CD4-positive, alpha-beta T cell treated with Interleukin-1 beta for 1 hour (primary cell): ENCODE measurements at places on chromosomes 6 and 20.

GRCh38 chr6:107811591-107812218 lies 12.4 kb downstream of the SCML4 start:
- DNase-seq: no peak

DNA sequence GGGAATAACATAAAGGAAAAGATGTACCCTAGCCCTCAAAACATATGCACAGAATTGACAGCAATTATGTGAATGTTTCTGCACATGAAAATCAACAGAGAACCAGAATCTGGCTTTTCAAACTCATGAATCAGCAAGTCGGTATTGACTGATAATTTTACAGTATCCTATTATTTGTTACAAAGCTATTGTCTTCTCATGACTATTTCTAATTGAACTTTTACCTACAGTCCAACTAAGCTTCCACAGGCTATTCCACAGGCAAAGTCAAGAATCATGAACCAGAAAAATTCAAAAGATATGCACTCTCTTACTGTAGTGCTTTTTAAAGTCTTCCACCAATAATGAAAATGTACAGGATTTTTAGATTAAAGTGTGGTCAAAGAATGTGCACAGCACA lies 49.1 kb upstream of the DST start:
- DNase-seq: no peak

DNA sequence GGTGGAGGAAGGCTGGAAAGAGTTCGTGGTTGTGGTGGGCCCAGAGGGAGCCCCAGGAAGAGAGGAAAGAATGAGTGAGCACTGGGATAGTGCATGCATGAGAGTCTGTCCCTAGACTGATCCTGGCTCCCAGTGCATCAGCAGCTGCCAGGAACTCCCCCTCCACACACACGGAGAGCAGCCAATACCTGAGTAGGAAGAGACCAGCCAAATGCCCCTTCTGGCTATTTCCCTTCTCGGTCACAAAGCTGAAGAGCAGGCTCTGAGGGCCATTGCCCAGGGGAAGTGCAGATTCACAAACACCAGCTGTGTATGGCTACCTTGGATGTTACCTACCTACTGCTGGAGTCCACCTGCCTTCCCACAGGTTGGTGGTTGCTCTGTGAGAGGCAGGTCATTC lies 45.1 kb downstream of the GABRR2 start:
- DNase-seq: no peak

DNA sequence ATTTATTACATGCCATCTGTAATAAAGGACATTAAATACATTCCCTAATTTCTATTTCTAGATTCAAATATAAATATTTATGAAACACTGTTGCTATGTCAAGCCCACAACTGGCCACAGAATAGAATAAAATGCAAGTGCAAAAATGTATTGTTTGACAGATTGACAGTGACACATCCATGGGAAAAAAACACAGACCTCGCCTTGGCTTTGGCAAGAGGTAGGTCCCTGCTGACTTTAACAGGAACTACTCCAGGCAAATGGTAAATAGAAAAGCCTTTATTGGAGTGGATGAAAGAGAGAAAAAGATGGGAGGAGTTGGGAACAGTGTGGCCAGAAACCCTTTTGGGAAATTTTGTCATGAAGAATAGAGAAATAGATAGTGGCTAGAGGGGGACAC lies 622.9 kb downstream of the UTRN start:
- no peak for DNase-seq

GRCh38 chr6:122238861-122239260 lies 160.6 kb upstream of the HSF2 start:
- no peak for DNase-seq

DNA sequence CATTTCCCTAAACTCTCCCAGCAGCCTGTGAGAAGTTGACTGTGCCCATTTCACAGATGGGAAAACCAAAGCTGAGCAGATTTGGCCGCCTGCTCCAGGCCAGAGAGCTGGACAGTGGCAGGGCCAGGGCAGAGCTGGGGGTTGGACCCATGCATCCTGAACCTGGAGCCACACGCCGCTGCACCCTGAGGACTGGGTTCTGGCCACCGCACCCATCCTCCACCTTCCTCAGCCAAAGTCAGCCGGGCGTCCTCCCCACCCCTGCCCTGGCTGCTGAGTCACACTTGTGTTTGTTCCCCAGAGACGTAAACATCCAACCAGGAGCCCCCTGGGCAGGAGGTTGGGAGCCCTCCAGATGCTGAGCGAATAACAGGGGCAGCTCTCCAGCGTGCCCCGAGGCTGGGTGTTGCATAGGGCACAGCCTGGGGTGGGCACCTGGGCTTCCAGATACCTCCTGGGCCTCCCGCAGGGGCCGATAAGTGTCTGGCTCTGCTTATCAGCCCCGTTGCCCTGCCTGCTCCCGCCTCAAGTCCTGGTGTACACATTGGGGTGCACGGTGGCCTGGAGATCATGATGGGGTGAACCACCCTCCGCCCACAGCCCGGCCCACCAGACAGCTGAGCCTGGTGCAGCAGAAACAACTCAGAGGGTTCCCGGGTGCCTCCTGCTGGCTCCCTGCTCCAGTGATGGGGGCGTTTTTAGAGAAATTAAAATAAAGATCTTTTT lies 23.8 kb downstream of the RBM38 start:
- no peak for DNase-seq

DNA sequence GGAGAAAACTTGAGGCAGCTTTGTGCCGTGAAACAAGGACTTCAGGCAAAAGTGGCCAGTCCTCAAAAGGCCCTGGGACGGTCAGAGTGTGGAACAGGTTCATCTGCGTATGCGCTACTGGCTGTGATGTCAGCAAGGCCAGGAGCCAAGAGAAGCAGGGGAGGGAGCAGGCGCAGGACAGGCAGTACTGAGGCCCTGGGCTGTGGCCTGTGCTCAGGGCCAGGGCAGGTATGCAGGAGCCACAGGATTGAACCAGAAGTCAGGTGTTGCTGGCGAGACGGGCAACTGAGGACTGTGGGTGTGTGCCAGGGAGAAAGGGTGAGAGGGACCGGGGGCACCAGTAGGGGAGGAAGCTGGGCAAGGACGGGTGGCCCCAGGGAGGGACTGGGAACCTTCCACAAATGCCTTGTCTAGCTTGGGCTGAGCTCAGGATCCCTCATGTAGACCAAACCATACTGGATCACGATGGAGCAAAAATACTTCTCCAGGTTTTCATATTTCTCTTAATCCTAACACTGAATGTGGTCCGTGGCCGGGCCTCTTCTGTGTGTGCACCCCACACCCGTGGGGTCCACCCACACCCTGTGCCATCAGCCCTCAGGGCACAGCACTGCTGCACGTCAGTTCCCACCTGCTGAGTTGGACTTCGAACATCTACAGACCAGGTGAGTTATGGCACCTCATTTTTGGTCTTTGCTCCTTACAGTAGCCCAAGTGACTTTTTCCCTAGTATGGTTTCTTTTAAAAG lies 46.9 kb downstream of the GINS1 start:
- no peak for DNase-seq
